ENCODE measurements at places on chromosomes 2 and 18.

DNA sequence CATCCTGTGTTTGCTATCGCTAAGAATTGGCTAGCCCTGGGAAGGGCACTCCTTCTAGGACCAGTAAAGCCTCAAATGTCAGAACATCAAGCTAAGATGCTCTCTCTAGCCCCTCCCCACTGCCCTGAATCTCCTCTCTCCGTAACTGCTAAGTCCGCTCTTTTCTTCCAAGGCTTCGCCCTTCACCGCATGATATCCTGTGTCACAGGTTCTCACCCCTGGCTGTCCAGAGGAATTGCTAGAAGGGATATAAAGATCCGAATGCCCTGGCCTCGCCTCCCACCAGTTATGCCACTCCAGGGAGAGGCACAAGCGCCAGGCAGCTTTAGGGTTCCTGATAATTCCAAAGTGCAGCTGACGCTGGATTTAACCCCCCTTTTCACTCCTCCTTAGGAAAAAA, 17.1 kb upstream of the GPR45 start:
- no peak for DNase-seq

DNA sequence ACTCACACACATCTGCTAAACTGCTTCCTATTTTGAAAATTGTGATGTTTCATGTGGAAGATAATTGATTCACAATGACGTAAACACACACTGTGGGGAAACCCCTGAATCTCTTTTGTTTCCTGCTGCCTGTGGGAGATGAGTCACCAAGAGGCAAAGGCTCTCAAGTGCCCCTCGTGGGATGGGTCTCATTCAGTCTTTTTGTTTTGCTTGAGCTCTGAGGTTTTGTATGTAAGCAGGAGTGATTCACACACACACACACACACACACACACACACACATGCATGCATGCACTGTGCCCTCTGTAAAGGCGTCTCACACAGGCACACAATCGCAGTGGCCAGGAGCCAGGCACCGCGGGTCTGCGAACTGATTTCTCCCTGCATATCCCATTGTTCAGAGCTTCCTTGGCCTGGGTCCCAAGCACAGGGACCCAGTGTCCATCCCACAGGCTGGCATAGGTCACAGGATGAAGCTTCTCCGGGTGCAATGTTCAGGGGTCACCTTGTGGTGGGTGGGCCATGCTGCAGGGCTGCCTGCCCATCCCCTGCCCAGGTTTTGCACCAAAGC, 12.1 kb upstream of the ARHGEF4 start:
- peak; percentile 61 for DNase-seq

- DNase-seq: no peak
Measured at GRCh38 chr2:187549951-187550555, 4.2 kb downstream of the TFPI start.

DNA sequence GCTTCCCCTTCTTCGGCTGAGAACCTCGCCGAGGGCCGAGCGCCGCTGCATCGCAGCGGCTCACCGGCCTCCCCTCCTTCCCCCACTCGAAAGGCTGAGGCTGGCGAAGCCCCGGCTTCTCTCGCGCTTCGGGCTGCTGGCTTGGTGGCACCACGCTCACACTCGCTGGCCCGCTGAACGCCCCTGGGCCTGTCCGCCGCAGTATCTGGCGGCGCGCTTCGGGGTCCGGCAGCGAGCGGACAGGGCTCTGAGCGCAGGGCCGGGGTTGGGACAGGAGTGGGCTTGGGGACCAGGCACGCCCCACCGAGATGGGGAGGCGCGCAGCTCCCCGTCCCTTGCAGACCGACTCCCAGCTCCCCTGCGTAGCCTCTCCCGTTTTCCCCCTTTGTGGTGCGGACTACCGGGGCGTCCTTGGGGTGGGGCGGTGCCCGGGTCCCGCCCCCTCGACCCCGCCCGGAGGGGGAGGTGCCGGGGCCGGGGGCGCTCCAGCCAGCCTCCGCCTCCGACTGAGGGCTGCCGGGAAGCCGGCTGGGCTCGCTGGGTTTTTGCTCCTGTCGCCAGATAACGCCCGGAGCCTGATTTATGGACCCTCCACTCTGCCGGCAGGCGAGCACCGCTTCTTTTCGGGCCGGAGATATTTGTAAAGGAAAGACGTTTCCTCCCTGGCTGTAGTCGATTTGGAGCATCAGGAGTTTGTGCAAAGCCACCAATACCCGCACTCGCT, 3.8 kb downstream of the GBX2 start:
- DNase-seq: no peak

DNA sequence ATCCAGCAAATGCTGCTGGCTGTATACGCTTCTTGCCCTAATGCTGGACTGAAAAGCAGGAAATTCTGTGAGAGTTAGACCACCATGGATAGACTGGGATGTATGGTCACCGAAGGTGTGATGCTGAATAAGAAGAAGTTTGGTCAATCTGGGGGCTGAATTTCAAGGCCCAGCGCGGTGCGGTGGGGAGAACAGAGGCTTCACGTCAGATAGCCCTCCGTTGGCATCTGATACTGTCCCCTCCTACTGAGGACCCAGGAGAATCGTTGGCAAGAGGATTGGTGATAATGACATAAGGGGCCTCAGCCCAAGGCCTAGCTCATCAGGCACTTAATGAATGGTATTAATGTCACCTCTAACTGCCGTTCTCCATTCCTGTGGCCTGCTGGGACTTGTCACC, 97.3 kb upstream of the ST3GAL5 start:
- DNase-seq: no peak

- no peak for DNase-seq
Measured at GRCh38 chr2:191153716-191154115, 2.9 kb upstream of the STAT4 start.

Measured in activated CD4-positive, alpha-beta T cell treated with anti-CD3 and anti-CD28 coated beads, Interleukin-2, amount 50 U/mL, for 4 hours (primary cell).